CD4-positive, alpha-beta T cell treated with Interleukin-4 for 1 hour (primary cell): ENCODE measurements at places on chromosomes 3 and 15.

DNA sequence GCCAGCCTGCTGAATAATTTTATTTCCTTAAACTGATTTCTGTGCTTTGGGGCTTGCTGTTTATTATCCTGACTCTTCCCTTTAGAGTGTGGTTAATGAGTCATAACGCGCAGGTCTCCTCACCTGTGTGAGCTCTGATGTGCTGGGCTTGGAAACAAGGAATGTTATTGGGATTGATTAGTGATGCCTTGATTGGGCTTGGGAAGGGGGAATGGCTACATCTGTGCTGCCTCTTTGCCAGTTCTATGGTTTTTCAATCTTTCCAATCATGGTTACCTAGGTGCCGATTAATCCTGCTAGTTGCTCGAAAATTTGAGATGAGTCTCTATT lies 161.0 kb downstream of the THSD4 start:
- DNase-seq: no peak

DNA sequence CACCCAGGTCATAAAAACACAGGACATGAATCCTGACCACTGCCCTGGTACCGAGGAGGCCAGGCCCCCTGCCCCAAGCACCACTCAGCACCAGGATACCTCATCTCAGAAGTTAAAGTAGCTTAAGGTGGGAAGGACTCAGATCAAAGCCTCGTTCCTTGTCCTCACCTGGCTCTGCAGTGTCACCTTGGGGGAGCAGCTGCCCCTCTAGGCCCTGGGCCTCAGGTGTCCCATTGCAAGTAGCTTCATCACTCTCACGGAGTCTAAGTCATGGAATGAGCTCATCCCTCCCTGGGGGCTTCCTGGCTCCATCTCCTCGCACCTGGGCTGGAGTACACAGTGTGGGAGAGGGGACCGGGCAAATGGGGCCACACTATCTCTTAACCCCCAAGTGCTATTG lies 148.0 kb downstream of the TPRA1 start:
- DNase-seq: no peak

- DNase-seq: no peak
Measured at GRCh38 chr3:134644731-134645514, 5.9 kb downstream of the KY start.

GRCh38 chr3:41580274-41580959 lies 381.1 kb downstream of the CTNNB1 start:
- DNase-seq: no peak

- DNase-seq: no peak
Measured at GRCh38 chr3:53167418-53168174, 6.6 kb downstream of the PRKCD start.

GRCh38 chr3:169907476-169907875 lies 3.9 kb upstream of the SAMD7 start:
- no peak for DNase-seq

GRCh38 chr3:128113817-128114794 lies 9.5 kb downstream of the RUVBL1 start:
- no peak for DNase-seq

DNA sequence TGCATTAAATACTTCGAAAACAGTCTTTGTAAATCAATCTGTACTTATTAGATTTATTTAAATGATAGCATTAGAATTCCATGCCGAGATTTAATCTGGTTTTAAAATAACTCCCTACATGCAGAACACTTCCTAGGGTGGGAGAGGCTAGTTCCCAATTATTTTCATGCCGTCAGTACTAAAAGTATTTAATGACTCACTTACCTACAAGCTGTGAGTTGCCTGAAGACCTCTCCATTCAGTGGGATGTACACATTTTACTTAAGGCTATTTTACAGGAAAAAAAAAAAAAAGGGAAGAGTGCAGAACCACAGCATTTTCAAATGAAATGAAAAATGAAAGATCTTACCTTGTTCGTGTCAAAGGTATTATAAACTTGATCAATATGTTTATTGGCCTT lies 469 bp downstream of the GUCA1C start:
- no peak for DNase-seq

DNA sequence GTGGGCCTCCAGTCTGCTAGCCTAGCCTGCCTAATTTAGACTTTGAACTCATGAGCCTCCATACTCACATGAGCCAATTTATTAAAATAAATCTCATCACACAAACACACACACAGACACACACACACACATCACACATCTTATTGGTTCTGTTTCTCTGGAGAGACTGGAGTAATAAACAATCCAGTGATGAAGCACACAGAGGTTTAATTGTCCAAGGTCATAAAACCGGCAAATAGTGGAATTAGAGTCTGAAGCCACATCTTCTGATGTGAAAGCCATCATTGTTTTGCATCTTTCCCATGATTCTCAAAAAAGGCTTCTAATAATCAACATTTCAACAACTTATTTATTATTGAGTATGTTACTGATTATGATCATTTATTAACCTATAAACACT lies 249.4 kb upstream of the KCNH8 start:
- no peak for DNase-seq

DNA sequence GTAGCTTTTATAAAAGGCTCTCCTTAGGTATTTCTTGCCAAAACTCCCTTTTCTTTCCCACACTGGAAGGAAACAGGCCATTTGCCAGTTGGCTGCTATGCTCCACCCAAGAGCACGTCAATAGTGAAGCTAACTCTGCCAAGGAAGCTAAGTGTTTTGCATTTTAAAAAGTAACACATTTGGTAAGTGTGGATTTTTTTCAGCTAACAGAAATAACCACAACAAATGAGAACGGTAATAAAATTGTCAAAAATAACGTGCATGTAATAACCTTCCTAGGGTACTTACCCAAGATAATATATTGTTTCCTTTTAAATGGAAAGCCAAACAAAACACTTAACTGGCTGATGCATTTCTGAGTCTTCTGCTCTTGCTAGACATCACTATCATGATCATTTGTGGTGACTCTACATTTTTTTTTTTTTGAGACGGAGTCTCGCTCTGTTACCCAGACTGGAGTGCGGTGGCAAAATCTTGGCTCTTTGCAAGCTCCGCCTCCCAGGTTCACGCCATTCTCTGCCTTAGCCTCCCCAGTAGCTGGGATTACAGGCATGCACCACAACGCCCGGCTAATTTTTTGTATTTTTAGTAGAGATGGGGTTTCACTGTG lies 4.6 kb downstream of the DPP8 start:
- peak; percentile 69 for DNase-seq

DNA sequence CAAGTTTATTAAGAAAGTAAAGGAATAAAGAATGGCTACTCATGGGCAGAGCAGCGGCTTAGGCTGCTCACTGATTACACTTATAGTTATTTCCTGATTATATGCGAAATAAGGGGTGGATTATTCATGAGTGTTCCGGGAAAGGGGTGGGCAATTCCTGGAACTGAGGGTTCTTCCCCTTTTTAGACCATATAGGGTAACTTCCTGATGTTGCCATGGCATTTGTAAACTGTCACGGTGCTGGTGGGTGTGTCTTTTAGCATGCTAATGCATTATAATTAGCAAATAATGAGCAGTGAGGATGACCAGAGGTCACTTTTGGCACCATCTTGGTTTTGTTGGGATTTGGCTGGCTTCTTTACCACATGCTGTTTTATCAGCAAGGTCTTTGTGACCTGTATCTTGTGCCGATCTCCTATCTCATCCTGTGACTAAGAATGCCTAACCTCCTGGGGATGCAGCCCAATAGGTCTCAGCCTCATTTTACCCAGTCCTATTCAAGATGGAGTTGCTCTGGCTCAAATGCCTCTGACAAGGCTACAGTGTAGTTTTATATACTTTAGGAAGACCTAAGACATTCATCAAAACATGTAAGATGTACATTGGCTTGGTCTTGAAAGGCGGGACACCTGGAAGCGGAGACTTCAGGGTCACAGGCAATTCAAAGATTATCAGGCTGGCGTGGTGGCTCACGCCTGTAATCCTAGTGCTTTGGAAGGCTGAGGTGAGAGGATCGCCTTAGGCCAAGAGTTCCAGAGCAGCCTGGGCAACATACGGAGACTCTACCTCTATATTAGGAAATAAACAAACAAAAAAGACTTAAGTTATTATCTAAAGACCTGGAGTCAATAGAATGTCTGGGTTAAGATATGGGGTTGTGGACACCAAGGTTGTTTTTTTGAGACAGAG lies 3.2 kb upstream of the BLOC1S6 start:
- DNase-seq: peak; percentile 35

- DNase-seq: peak; percentile 42
Measured at GRCh38 chr15:40550341-40551037, 14.4 kb downstream of the CCDC32 start.

GRCh38 chr3:150216866-150217600 lies 191.1 kb upstream of the TSC22D2 start:
- DNase-seq: no peak
